ENCODE measurements at places on chromosomes 3 and 15.

DNA sequence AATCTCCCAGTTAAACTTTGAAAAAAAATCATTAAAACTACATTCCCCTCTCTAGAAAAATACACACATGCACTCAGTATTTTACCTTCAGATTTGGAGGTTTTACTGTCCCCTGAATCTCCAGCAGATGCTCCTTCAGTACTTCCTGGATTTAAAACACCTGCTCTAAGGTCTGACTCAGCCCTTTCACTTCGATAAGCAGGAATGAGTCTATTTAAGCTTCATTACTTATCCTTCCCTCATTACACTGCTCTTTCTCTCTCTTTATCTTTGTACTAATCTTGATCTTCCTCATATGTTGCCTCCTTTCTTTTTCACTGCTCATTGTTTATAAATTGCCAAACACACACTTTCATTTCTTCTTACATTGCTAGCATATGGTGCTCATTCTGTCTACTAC lies 443.9 kb downstream of the DIPK2A start:
- no peak for DNase-seq

GRCh38 chr15:72050700-72051099 lies 67.2 kb downstream of the MYO9A start:
- DNase-seq, result no peak

- no peak for DNase-seq
These were observed 835 bp upstream of the GMPPB start for GRCh38 chr3:49724586-49724985.

DNA sequence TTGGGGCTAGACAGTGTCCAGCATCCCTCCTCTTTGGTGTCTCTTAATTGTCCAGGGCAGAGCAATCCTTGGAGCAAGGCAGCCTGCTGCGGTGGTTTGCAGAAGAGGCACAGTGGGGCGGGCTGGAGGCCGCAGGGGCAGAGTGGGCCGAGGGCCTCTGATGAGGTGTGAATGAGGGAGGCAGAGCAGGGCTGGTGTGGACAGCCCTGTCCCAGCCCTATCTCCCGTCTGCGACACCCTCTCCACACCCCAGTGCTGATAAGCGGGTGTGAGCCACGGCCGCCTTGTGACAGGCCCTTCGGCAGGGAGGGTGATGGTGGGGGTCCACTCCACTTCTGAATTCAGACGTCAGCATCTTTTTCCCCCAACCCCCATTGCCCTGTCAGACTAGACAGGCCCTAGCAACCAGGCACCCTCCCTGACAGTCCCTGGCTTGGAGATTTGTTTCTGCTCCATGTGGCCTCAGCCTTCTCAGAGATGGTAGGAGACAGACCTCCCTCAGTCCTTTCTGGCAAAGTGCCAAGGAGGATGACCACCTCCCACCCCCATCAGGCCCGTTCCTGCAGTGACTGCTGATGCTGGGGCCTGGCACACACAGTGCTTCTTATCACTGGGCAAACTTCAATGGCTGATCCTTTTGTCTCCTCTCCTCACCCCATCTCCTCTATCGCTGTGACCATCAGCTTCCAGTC lies 37.3 kb downstream of the EXOG start:
- no peak for DNase-seq

DNA sequence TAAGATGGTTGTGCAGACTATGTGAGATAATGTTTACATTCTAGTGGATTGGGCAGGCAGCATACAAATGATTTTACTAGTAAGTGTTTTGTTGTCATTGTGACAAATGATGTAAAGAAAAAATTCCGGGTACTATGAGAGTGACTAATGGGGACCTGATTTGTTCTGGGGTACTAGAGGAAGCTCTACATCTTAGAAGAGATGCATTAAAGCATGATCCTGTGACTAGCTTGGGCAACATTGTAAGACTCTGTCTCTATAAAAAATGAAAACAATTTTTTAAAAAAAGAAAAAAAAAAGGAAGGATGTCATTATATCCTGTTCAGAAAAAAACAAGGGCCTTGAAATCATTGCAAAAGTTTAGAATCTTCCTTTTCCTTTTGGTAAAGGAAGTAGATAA lies 58.1 kb upstream of the MYRIP start:
- DNase-seq, result no peak

DNA sequence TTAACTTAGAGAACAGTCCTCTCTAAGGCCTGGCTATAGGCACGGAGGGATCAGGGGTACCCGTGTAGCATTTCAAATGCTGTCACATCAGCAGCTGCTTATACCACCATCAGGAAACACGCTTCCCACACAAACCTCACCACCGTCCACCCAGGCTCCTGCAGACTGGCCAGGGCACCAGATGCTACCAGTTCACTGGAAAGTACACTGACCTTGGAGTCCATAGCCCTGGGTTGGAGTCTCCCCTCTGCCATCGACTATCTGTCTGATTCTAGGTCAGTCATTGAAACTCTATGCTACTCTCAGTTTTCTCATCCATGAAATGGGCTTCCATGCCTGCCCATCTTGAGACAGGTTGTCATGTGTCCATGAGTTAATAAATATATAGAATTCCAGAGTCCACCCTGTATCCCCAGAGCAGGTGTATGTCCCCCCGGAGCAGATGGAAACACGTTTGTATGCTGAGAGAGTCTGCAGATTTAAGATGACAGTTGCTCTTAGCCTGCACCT lies 156.0 kb upstream of the SMAD3 start:
- no peak for DNase-seq

DNA sequence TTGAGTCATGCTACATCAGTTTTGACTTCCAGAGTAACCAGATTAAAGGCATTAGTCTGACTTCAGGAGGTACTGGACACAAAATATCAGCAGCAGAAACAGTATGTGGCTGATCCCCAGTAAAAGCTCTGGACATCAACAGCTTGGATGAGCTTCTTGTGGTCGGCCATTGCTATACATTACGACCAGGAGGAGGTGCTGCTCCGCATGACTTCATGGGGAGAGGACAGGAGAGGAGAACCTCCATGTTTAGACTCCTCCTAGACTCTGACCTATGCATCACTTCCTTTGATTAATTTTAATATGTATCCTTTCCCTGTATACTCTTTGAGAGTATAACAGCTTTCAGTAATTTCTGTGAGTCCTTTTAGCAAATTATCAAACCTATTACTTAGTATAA lies 285.6 kb upstream of the ARHGEF26 start:
- DNase-seq, result no peak

- DNase-seq, result no peak
These were observed 16.8 kb downstream of the UBE3A start for GRCh38 chr15:25422021-25422420.

GRCh38 chr3:127025456-127025855 lies 42.5 kb downstream of the PLXNA1 start:
- DNase-seq, result no peak

DNA sequence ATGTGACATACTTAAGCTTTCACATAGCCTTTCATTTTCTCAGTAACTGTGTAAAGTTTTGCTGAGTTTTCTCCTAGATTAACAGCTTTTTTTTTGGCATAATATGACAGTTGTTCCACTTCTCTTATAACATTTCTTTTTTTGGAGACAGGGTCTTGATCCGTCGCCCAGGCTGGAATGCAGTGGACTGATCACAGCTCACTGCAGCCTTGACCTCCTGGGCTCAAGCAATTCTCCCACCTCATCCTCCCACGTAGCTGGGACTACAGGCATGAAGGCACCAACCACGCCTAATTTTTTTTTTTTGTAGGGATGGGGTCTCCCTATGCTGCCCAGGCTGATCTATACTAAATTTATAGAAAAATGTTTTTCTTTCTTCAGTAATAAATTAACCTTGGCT lies 30.1 kb downstream of the DLG1 start:
- DNase-seq, result no peak
